Activated CD8-positive, alpha-beta memory T cell treated with anti-CD3 and anti-CD28 coated beads for 1 hour (primary cell): ENCODE measurements at places on chromosomes 11 and 22.

- no peak for DNase-seq
Observed at GRCh38 chr22:17243524-17243923, 24.3 kb upstream of the ADA2 start.

GRCh38 chr22:27747396-27748221, 53.9 kb downstream of the MN1 start:
- no peak for DNase-seq

DNA sequence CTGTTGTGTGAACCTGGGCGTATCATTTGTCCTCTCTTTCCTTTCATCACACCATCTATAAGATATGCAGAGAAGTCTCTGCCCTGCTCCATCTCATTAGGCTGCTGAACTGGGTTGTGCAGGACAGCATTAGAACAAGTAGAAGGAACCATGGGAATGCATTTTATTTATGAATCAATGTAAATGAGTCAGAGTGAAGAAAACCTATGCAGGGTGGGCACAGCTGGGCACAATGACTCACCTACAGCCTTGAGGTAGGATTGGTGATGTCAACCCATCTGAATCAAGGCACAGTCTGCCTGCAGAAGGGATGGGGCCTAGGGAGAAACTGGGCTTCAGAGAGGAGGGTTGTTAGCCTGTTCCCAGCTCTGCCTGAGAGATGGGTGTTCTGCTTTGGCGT, 123.4 kb downstream of the CSNK2A3 start:
- DNase-seq: no peak

DNA sequence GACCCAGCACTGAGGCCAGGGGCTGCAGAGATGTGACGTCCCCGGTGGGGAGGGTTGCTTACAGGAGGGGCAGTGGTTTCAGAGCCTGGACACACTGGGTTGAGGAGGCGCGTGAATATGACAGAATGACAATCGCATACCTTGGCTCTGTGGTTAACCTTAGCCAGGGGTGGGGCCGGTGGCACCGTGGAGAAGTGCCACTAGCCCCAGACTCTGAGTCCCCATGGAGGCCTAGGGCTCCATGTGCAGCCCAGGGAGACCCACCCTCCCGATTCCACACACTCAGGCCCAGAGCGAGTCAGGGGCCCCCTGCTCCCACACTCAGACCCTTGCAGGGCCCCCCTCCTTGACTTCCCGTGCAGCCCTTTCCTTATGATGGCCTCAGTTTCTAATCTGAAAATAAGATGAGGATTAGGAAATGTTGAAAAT, 3.6 kb upstream of the ACR start:
- DNase-seq: no peak
